ENCODE measurements at places on chromosomes 2 and 18.
A peak's percentile ranks its signal among the peaks of the same experiment; 100 is the strongest.

DNA sequence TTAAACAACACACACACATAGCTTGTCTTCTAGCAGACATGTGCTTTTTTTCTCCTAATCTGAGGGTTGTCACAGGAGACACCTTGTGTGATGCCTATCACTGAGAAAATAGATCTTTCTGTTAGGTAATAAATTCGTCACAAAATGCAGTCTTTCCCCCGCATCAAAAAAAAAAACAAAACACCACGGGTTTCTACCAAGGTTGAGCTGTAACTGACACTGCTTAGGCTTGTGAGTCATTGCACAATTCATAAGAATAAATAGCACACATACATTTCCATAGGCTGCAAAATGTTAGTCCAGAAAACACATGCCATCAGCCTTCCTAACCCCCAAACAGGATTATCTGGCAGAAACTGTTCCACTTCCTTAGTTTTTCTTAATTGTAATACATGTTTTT is 6.5 kb downstream of the TMEM163 start:
- no peak for DNase-seq

GRCh38 chr2:191936882-191937405 is 90.1 kb upstream of the CAVIN2 start:
- DNase-seq, result no peak

- no peak for DNase-seq
These were observed 1176.2 kb downstream of the SUCLG1 start for GRCh38 chr2:83282841-83283240.

- DNase-seq, result no peak
These were observed 214.1 kb upstream of the COPS8 start for GRCh38 chr2:236871500-236872001.

- DNase-seq, result no peak
These were observed 26.7 kb downstream of the POLR1A start for GRCh38 chr2:86078774-86079545.

GRCh38 chr2:162972383-162972782 is 133.8 kb upstream of the KCNH7 start:
- no peak for DNase-seq

- no peak for DNase-seq
These were observed 45.9 kb downstream of the THUMPD2 start for GRCh38 chr2:39733070-39733674.

- no peak for DNase-seq
These were observed 2.1 kb downstream of the NABP1 start for GRCh38 chr2:191679818-191680600.

- no peak for DNase-seq
These were observed 294.1 kb downstream of the SOCS6 start for GRCh38 chr18:70582981-70583380.

DNA sequence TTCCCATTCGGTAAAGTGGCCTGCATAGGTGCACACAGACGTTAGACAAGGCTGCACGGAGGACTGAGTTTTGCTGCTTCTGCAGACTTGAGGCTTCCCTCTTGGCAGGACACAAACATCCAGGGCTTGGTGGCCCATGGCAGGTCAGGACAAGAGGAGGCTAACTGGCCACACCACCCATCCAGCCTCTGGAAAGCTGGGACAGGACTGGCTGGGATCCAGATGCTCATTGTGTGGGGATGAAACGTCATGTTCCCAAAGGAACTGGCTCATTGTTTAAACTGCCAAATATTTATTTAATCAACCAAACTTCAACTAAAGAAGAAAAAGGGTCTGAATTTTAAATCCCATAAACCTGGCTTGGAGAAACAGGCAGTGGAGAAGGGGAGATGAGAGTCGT is 239.1 kb upstream of the EPAS1 start:
- DNase-seq, result no peak

GRCh38 chr2:63865159-63865799 is 23.6 kb downstream of the UGP2 start:
- DNase-seq, result no peak

GRCh38 chr2:62485761-62486438 is 20.1 kb downstream of the TMEM17 start:
- DNase-seq, result no peak

DNA sequence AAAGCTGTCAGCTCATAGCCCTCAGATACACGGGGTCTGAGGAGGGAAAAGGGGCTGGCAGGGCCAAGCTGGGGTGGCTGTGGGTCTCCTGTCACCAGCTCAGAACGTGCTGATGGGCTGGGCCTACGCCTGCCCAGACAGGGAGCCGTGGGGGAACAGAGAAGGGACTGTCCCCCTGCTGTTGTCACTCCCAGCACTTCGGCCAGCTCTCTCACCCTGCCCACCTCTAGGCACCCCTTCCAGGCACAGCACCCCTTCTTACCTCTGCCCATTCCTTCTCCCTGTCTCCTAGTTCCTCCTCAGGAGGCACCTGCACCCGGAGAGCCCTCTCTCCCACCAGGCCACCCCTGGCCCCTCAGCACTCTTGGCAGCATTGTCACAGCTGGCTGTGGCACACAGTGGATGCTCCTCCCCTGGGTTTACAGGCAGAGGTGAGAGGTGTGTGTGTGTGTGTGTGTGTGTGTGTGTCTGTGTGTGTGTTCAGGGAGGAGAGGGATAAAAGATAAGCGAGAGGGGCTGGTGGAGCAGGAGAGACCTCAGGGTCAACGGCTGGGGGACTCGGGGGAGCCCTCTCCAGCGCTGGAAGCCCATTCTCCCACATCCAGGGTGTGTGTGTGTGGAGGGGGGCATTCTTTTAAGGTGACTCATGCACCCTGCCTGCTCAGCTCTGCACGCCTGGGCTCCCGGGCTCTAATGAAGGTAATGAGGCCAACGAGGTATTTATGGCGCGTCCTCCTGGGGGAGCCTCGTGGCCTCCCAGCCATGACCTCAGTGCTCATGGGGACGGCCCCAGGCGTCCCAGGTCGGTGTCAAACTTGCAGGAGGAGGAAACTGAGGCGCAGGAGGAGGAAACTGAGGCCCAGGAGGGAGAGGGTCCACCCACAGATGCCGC is 66.1 kb upstream of the SMAD7 start:
- DNase-seq, result no peak

GRCh38 chr2:223860809-223861738 is 23.7 kb upstream of the AP1S3 start:
- no peak for DNase-seq

- DNase-seq, result no peak
These were observed 510 bp downstream of the RNF149 start for GRCh38 chr2:101307950-101308431.

GRCh38 chr18:22182884-22183697 is 13.7 kb downstream of the GATA6 start:
- DNase-seq, result no peak

DNA sequence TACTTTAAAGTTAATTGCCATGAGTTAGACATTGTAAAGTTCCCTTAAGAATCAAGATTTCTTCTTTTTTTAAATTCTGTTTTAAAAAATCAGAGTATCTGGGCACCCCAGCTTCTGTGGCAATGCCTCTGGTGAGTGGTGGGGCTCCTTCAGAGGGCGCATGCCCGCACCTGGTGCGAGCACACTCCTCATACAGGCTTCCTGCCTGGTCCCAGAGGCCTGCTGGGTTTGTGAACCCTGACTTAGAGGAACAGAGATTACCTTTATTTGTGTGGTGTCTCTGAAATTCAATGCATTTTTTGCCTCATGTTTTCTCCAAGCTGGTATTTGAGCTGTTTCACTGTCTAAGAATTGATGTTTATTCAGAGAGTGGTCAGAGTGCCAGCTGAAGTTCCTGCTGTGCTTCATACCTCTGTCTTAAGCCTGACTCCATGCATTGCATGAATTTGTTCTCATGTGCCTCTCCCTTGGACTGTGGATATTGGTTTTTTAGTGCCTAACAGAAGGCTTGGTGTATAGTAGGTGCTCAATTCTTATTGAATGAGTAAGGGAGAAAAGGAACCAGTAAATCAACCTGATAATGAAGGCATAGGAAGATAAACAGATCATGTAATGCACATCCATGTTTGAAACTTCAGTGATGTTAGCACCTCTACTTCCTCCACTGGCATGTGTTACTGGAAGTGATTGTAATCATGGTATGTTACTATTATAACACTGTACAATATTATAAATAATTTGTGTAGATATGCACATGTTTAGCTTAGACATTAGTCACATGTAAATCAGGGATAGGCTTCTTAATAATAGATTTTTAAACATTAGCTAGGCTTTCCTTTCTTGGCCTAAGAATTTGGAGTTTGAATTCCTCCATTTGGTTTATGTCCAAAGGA is 29.0 kb downstream of the PHLPP1 start:
- no peak for DNase-seq

GRCh38 chr2:170215021-170215420 is 37.1 kb downstream of the MYO3B start:
- DNase-seq, result no peak

DNA sequence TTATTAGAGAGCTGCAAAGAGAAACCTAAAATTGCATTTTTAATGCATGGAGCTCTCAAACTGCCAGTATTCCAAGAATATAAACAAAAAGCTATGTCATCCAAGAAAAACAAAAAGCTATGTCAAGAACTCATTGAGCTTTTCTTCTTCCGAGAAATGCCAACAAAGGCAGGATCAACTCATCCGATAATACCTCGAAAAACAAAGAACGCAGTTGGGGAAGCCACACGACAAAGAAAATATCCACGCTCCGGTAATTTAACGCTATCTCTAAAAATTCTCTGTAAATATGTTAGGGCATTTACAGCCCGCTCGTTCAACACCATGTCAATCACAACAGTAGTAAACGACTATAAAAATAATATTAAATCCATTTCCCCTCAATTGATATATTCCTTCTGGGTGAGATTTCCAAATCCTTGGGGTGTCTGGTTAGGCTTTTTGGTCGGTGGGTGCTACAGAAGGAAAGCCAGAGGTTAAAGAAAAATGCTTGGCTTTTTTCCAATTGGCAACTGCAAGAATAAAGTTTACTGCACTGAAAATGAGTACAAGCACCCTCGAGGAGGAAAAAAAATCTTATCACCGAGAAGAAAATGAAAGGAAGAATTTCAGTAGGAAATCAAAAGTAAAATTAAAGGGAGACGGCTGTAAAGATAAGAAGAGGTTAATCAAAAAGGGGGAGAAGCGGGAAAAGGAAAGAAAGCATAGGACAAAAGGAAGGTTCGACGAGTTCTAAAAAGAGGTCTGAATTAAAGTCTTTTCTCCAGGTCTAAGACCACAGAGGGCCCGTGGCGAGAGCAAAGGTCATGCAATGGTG is 856 bp downstream of the TIA1 start:
- no peak for DNase-seq

DNA sequence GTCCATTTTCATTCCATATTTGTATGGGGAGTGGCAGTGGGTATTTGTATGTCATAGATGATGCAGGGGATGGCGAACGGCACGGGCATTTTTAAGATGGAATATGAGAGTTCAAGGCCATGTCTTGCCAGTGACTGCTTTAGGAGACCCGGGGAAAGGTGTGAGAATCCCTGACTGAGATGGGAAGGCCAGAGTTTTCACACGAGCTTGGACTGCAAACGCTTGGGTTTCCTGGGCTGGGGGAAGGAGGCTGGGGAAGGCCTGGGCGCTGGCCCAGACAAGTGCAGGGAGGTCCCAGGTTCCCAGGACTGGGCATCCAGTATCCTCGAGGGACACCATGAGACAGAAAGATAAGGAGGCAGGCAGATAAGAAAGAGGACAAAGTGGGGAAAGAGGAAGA is 35.2 kb downstream of the CNGA3 start:
- DNase-seq, result no peak

DNA sequence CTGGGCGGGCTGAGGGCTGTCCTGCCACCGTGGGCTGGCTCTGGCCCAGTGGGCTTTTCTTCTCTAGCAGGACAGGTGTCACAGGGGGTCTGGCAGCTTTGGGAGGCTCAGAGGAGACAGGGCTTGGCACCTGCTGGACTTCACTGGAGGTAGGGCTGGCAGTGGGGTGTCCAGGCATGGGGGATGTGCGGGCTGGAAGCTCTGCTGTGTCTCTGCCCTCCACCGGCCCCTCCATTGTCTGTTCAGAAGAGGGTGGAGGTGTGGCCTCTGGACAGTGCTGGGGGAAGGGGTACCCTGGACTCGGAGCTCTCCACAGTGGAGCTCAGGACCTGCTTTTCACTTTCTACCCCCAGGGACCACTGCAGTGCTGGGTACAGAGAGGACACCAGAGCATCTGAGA is 9.2 kb downstream of the PTPRN start:
- no peak for DNase-seq

DNA sequence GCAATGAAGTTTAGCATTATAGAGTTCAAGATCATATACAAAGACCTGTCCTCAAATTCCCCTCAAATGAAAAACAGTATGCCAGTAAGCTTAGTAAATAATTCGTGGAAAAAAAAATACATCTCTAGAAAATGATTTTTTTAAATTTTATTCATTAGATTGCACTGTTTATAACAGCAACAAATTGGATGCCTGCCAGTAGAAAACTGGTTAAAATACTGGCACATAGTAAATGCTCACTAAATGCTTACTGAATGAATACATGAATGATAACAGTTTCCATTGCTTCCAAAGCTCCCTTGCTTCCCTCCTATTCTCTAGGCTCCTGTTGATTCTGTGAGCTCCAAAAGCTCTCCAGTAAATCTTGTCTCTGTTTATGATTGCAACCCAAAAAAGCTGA is 25.5 kb upstream of the SEH1L start:
- no peak for DNase-seq

GRCh38 chr2:60531701-60532133 is 21.7 kb downstream of the BCL11A start:
- DNase-seq, result no peak

- no peak for DNase-seq
These were observed 89.7 kb upstream of the CXCR4 start for GRCh38 chr2:136207665-136208064.

GRCh38 chr2:11446733-11447248 is 19.2 kb downstream of the E2F6 start:
- DNase-seq, result peak; percentile 36

- no peak for DNase-seq
These were observed 8.3 kb upstream of the RNF103 start for GRCh38 chr2:86631846-86632485.

DNA sequence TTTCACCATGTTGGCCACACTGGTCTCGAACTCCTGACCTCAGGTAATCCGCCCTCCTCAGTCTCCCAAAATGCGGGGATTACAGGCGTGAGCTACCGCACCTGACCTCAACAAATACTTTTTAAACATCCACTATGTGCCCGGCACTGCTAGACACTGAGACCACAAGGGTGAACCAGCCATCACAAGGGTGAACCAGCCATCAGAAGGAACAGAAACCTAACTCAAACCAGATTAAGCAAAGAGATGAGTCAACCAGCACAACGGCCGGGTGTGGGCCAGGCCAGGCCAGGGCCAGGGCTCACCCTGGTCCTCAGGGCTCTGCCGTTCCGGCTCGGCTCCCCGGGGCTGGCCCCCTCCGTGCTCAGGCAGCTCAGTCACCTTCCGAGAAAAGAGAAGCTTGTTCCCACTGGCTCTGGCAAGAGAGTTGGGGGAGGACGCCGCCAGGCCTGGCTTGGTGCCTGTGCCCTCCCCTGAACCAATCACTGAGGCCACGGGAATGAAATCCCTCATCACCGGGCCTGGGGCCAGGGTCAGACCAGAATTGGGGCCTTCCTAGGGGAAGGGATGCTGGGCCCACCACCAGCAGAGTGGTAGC is 4.4 kb downstream of the TEX44 start:
- no peak for DNase-seq

Measured in stimulated activated CD4-positive, alpha-beta T cell treated with anti-CD3 and anti-CD28 coated beads, Interleukin-2, amount 100 ng/mL, for 48 hours (primary cell).